ENCODE measurements at places on chromosomes 4 and X.

GRCh38 chr4:149248191-149248764 is 567.4 kb downstream of the IQCM start:
- DNase-seq = no peak

DNA sequence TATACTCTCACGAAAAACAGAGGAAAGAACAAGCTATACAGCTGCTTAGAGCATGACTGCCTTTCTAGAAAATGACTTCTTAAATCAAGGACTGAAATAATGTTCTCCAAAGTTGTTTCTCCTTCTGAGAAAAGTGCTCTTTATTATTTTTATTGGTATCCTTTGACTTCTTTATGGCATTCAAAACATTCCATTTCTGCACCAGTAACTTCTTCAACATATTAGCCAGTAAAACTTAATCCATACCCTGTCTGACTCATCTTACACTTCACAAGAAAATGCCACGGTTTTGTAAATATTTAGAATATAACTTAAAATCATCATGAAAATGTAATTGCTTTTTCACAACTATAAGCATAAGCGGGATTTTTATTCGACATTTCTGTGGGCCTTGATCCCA is 180.4 kb downstream of the NR3C2 start:
- DNase-seq = no peak

DNA sequence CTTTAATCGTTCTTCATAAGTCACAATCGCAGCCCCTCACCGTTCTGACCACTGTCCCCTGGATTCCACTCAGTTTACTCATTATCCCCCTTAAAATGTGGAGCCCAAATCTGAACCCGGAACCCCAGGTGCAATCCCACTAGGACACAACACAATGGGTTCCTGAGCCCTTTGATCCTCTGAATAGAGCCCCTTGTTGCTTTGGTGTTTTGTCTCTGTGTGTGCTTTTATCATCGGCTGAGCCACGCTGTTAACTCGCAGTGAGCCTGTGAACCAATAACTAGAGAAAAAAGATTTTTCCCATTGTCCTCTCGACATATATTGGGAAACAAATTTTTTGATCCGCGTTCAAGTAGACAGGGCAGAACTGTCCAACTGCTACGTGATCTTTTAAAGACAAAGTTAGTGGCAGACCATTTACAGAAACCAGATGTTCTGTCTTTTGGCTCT is 617 bp upstream of the PDHA1 start:
- no peak for DNase-seq

- DNase-seq = no peak
Measured at GRCh38 chr4:186904101-186904500, 180.4 kb upstream of the FAT1 start.

- DNase-seq = no peak
Measured at GRCh38 chr4:102322736-102323135, 22.5 kb downstream of the SLC39A8 start.

GRCh38 chr4:11343536-11343935 is 85.2 kb downstream of the HS3ST1 start:
- no peak for DNase-seq

GRCh38 chrX:148024425-148025148 is 43.5 kb downstream of the FMR1NB start:
- no peak for DNase-seq

DNA sequence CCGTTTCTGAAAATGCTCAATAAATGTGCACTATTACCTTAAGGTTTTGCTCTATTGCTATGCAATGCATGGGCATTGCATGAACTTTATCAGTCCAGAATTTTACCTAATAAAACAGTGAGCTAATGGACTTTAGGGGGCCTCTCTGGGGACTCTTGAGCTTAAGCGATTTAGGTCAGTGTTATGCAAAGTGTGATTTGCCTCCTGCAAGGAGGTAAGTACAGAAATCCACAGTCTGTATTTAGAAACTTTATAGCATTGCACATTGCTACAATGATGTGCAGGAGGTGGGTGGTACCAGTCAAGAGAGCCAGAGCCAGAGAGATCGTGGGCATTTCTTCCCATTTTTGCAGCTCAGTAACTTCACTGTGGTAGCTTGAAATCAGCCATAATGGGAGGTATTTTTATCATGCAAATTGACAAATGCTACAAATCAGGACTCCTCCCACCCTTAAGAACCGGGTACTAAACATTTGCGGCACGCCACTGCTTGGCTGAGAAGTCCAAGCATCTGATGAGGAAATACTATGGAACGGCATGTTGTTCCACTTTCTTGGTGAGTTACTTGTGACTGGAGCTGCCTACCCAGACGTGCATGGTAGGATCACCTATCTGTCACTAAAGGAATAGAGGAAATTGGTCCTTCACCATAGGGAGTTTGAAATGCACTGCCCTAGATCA is 174.6 kb upstream of the PGRMC2 start:
- DNase-seq = no peak

DNA sequence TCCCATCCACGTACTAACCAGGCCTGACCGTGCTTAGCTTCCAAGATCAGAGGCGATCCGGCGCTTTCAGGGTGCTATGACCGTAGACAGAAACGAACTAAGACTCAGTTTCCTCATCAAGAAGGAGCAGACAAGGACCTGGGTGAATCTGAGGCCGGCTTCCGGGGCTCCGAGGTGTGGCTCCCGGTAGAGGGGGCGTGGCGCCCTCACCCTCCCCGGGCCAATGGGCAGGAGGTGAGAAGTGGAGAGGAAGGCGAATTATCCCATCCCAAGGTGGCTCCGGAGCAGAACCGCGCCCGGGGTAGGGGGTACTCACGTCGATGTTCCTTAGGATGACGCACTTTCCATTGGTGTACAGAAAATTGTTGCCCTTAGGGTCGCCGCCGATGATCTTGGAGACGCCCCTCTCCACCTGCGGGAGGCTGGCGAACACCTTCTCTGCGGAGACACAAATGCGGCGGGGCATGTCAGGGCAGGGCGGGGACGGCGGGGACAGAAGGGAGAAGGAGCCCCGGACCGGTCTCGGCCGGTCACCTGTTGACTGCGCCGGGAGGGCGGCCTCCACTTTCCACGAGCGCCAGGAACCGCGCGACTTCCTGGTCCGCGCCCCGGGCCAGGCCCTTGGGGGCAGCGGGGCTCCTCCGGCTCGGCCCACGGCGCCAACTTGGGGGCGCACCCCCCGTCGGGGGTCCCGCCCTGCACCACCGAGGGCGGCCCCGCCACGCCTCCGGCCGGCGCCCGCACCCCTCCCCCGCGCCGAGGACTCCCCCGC is 616 bp downstream of the WDR1 start:
- peak; percentile 55 for DNase-seq

- no peak for DNase-seq
Measured at GRCh38 chr4:7983296-7983695, 43.6 kb upstream of the AFAP1 start.

- no peak for DNase-seq
Measured at GRCh38 chr4:152486429-152487389, 49.2 kb downstream of the FBXW7 start.

DNA sequence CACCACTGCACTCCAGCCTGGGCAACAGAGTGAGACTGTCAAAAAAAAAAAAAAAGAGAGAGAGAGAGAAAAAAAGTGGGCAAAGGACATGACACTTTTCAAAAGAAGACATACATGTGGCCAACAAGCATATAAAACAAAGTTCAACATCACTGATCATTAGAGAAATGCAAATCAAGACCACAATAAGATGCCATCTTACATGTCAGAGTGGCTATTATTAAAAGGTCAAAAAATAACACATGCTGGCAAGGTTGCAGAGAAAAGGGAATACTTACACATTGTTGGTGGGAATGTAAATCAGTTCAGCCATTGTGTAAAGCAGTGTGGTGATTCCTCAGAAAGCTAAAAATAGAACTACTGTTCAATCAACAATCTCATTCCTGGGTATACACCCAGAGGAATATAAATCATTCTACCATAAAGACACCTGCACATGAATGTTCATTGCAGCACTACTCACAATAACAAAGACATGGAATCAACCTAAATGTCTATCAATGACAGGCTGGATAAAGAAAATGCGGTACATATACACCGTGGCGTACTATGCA is 94.9 kb upstream of the TRIM2 start:
- no peak for DNase-seq

DNA sequence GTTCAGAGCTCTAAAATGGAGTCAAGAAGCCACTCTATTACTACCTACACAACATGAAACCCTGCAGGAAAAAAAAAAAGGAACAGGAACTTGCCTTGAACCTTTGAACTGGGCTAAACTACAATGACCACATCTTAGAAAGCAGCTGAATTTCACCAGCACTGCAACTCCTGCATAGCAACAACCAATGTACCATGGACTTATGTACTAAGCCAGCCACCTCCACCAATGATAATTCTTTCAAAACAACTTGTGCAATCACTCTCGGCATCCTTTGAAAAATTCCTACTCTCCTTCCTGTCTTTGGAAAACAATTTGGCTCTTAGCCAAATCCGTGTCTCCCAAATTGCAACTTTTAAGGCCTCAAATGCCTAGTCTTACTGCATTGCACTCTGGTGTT is 26.8 kb upstream of the FMR1 start:
- DNase-seq = no peak

GRCh38 chr4:62360156-62360545 is 1160.0 kb downstream of the ADGRL3 start:
- no peak for DNase-seq

GRCh38 chr4:143352720-143353119 is 16.0 kb downstream of the GAB1 start:
- DNase-seq = no peak

DNA sequence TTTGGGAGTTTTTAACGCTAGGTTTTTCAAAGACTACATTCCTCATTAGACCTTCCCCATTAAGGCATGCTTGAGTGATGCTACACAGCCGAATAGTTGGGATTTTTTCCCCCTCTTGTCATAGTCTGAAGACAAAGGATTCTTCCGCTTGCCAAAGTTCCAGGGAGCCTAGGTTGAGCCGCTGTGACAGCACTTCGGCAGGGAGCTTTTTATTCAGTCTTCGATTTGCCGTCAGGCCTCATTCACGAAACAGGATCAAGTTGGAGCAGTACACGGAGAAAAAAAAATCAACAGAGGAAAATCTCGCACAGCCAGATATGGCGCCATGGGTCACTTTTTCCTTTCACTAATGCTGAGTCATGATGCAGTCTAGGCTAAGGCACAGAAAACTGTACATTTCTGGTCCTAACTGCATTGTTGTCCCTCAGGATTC is 24.3 kb downstream of the SHROOM3 start:
- no peak for DNase-seq

- no peak for DNase-seq
Measured at GRCh38 chr4:7040765-7041164, 2.4 kb upstream of the TADA2B start.

DNA sequence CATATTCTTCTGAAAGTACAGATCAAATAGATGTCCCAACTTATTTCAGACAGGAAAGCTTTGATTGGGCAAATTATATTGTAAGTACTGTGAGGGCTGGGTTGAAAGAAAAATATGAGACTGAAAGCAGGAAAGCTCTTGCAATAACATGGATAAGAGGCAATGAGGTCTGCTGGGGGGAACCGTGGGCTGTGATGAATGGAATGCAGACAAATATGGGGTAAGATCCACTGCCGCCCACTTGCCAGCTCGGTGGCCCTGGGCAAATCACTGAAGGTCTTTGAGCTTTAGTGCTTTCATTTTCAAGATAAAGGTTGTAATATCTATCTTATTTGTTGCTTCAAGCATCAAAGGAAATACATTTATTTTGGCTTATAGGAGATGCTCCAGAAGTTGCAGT is 51.0 kb downstream of the AGA start:
- DNase-seq = no peak

GRCh38 chr4:52142816-52143215 is 91.7 kb downstream of the SPATA18 start:
- DNase-seq = no peak

- DNase-seq = peak; percentile 39
Measured at GRCh38 chr4:77193511-77194102, 36.6 kb downstream of the CCNG2 start.

GRCh38 chr4:20126906-20127305 is 124.8 kb upstream of the SLIT2 start:
- DNase-seq = no peak

DNA sequence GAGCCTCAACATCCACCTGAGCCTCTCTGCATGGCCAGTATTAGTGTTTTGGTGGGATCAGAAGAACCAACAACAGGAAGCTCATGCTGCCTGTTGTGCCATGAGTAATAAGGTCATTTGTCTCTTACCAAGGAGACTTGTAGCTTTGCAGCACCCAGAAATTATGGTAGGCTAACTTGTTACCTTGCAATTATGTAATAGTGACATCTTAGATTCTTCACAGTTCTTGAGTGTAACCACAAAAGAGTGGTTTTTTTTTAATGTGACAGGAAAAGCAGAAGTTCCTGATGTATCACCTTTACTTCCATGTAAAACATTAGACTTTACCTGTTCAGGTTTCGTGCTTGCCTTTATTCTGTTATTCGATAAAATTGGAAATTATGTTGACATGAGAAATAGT is 263.9 kb upstream of the CXXC4 start:
- no peak for DNase-seq

- no peak for DNase-seq
Measured at GRCh38 chrX:45619290-45619689, 418.6 kb upstream of the DIPK2B start.

DNA sequence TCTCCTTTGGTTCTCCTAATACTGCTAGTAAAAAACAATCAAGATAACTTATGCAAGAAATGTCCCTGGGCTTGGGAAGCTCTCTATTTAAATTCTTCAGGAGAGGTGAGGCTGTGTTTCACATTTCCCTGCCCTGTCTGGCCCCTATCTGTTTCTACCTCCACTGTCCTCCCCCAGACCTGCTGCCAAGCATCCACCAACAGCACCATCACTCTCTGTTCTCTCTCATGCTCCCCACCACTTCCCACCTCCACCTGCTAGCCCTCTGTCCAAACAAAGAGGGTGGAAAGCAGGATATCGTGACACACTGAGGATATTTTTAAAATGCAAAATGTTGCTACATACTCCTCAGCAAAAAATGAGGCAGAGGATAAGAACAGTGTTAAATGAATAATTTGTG is 88.4 kb upstream of the NAP1L5 start:
- no peak for DNase-seq

DNA sequence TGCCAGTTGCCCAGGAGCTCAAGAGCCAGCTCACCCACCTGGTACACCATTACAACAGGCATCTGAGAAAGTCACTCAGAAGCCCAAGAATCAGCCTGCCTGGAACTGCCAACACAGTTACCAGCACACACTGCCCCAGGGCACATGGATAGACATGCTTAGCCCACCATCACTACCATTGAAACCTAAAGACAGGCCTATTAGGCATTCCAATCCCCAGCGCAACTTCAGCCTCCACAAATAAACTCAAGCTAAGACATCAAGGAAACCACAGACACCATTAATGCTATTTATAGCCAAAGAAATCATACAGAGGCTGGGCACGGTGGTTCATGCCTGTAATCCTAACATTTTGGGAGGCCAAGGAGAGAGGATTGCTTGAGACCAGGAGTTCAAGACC is 42.3 kb downstream of the ATRX start:
- no peak for DNase-seq

DNA sequence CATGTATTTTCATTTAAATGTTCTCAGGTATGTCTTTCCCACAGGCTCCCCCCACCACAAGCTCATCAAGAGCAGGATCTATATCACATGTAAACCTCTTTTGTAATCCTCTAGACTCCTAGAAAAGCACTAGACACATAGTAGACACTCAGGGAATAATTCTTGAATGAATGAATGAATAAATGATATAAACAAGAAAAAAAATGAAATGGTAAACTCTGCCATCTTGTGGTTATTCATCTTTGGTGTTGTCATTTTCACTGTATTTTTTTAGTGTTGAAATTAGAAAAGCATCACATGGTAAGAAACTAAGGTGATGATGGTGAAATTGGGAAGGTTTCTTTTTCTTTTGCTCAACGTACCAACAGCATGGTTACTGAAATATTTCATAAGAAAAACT is 34.2 kb upstream of the C1GALT1C1 start:
- no peak for DNase-seq

Measured in mucosa of gallbladder (tissue), 1 donor.